ENCODE measurements at places on chromosomes 7 and 10. TPM values are rescaled to one million over a fixed set of nuclear protein-coding genes. Genes with fewer than 3 reads are reported as not detected.

The OR2A42 gene
- not detected for polyA plus RNA-seq

The ENTPD7 gene
- polyA plus RNA-seq, result 1.2 TPM

GRCh38 chr7:29308424-29308823 is 113.8 kb downstream of the CHN2 start:
- H3K27ac ChIP-seq, result no peak overlapping the region
- H3K4me3 ChIP-seq, result no peak overlapping the region
- H3K4me1 ChIP-seq, result no peaks in the 10 kb centered on the region
- DNase-seq, result no peak

DNA sequence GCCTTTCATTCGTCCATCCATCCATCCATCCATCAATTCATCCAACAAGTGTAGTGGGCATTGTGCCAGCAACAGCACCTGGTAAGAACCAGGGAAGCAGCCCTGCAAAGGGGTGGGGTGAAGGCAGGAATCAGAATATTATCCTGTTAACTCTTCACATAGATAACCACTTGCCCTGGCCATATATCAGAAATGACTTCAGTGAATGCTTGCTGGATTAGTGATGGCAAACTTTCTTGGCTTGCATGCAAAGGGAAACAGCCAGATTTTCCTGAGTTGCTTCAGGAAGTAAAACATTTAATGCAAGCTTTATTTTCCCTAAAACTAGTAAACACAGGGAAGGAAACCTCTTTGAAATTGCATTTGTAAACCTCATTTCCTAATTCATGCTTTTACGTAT is 743 bp downstream of the OR2A5 start:
- H3K27ac ChIP-seq, result no peak overlapping the region
- no peaks in the 10 kb centered on the region for H3K27me3 ChIP-seq
- H3K36me3 ChIP-seq, result no peaks in the 10 kb centered on the region

DNA sequence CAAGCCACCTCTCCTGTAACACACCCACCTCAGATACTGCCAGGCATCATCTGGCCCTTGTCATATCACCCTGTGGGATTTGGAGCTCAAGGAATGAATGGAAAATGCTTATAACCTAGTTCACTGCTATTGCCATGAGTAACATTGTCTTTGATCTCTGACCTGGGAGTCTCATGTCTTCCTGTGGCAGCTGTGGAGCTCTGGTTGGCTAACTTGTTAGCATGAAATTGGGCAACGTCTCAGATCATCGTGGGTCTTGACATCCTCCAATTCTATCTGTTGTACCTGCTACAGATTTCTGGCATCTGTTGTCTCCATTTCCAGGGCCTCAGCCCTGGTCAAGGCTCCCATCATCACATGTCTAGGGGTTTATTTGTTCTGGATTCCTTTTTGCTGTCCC is 2.2 kb upstream of the TMEM270 start:
- H3K4me3 ChIP-seq, result no peak overlapping the region
- H3K27ac ChIP-seq, result no peak overlapping the region
- DNase-seq, result no peak
- H3K27me3 ChIP-seq, result peaks cover 24% of the 10 kb centered on the region
- no peaks in the 10 kb centered on the region for H3K36me3 ChIP-seq

DNA sequence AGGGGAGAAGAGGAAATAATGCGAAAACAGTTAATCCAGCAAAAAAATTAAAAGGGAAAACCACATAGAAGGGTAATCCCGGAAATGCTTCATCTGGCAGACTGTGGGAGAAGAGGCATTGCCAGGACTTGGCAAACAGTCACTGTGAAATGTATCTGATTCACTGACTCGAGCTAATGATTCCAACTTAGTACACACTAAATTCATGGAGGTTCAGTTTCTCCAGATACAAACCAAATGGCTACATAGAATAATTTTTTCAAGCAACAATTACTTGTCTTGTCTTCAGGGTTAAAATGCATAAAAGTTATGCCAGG is 36.4 kb downstream of the GDI2 start:
- H3K4me1 ChIP-seq, result peaks cover 30% of the 10 kb centered on the region
- no peak overlapping the region for H3K4me3 ChIP-seq
- peaks cover 43% of the 10 kb centered on the region for H3K36me3 ChIP-seq
- H3K27me3 ChIP-seq, result no peaks in the 10 kb centered on the region
- no peak overlapping the region for H3K27ac ChIP-seq

DNA sequence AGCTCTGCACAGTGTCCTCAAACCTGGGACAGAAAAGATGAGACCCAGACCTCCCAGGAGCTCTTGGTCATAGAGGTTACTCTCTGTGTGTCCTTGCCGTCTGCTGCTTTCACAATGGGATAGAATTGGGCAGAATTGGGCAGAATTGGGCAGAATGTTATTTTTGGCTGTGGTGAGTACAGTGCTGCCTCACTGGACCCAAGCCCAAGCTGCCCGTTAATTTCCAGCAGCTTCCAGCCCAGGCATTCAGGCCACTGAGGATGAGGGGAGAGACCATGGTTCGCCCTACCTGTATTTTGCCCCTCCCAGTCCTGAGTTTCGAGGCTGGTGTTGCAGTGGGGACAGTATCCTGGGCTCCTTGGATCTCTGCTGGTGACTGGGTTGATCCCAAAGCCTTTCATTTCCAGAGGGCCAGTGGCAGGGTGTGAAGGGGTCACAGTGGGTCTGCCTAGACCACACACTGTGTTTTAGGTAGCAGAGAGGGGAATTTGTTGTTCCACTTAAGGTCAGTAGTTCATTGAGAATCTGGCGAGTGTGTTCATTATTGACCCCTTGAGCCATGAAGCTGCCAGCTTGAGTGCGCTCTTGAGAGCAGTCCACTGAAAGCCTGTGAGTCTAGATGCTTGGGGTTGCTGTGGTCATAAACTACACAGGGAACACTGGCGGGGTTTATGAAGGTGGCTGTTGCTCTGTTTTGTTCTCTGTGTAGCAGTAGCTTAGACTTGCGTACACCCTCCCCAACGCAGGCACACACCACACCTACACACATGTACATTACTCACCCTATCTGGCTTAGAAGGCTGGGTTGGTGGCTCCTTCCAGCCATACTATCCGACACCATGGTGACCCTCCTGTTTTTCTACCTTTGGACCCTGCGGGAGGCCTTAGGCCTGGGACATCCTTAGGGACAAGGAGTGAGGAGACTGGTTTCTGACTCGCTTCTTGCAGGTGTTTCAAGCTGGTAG is 23.5 kb downstream of the NACAD start:
- no peaks in the 10 kb centered on the region for H3K27me3 ChIP-seq
- peaks cover 67% of the 10 kb centered on the region for H3K36me3 ChIP-seq
- H3K4me3 ChIP-seq, result no peak overlapping the region
- H3K4me1 ChIP-seq, result no peaks in the 10 kb centered on the region
- DNase-seq, result peak; percentile 8
